Right atrium auricular region (tissue), 2 donors: ENCODE measurements at places on chromosomes 12 and 14. TPM values are rescaled to one million over a fixed set of nuclear protein-coding genes. Genes with fewer than 3 reads are reported as not detected.

SMCO2 gene
- not detected for total RNA-seq

GRCh38 chr14:78764240-78764639 lies 594.1 kb downstream of the NRXN3 start:
- H3K27ac ChIP-seq: no peak overlapping the region
- no peak for DNase-seq
- H3K4me3 ChIP-seq: no peak overlapping the region
- H3K36me3 ChIP-seq: no peaks in the 10 kb centered on the region

DNA sequence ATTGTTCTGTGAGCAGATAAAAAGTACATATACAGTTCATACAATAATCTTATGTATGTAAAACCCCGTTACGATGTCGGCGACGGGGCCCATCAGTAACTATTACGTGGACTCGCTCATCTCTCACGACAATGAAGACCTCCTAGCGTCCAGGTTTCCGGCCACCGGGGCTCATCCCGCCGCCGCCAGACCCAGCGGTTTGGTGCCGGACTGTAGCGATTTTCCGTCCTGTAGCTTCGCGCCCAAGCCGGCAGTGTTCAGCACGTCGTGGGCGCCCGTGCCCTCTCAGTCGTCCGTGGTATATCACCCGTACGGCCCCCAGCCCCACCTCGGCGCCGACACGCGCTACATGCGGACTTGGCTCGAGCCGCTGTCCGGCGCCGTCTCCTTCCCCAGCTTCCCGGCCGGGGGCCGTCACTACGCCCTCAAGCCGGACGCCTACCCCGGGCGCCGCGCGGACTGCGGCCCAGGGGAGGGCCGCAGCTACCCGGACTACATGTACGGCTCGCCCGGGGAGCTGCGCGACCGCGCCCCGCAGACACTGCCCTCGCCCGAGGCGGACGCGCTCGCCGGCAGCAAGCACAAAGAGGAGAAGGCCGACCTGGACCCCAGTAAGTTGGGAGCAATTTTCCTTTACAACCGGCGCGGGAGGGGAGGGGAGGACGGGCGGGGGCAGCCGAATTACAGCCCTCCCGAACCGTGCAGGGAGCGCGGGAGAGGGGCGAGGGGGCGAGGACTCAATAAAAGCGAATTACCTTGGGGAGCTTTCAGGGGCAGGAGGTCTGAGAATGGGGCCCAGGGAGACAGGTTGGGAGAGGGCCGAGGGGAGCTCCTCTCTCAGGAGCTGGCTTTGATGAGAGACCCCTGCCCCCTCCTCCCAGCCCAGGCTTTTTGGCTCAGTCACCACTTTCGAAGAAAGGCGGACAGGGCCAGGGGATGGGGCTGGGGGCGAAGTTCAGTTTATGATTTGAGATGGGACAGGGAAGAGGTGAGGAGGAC lies at the start of gene HOXC9:
Gene HOXC9 (plus strand): TSS at position 46 of the 999 bp plus-strand sequence. CDS start 28 bp downstream, at position 74.
- peak within 1 kb of the TSS; percentile 34 for H3K4me3 ChIP-seq
- H3K27ac ChIP-seq: no peak within 1 kb of the TSS
- peaks cover 24% of the 10 kb centered on the region for H3K4me1 ChIP-seq
- H3K36me3 ChIP-seq: no peaks in the 10 kb centered on the region

DNA sequence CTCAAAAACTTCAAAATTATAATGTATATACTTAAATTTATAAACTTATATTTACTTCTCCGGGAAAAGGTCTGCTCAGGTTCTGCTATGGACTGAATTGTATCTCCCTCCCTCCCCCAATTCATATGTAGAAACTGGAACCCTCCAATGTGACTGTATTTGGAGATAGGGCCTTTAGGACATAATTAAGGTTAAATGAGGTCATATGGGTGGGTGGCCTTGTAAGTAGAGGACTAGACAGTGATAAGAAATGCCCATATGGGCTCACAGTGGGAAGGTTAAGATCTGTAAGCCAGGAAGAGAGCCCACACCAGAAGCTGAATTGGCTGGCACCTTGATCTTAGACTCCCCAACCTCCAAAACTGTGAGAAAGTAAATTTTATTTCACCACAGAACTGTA lies 84.5 kb downstream of the TAOK3 start:
- H3K4me3 ChIP-seq: no peak overlapping the region
- no peaks in the 10 kb centered on the region for H3K36me3 ChIP-seq
- no peak overlapping the region for H3K27ac ChIP-seq
- H3K27me3 ChIP-seq: no peaks in the 10 kb centered on the region
- H3K4me1 ChIP-seq: peaks cover 5% of the 10 kb centered on the region

DNA sequence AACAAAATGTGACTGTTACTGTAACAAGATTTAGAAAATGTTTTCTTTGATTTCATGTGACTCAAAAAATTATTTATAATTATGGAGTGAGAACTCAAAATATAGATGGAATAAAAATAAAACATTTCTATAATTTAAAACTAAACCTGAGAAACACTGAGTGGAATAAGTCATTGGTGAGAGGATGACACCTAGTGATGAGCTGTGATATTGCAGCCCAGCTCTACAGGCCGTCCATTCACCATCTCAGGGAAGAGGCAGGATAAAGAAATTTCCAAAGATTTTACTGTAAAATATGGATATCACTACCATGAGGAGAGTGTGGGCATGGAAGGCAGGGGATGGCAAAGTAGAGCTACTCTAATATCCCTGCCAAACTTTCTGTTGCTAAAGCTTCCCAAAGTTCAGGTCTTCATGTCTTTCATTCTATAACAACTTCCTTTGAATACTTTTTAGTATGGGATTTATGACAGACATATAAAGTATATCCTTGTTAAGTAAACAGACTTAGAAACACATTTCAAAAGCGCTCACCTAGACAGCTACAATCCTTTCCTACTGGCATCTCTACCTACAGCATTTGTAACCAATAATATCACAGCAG lies 308.0 kb downstream of the ITPR2 start:
- no peak overlapping the region for H3K4me3 ChIP-seq
- no peak for DNase-seq
- H3K36me3 ChIP-seq: no peaks in the 10 kb centered on the region
- no peak overlapping the region for H3K27ac ChIP-seq
- H3K27me3 ChIP-seq: no peaks in the 10 kb centered on the region
- no peaks in the 10 kb centered on the region for H3K4me1 ChIP-seq

- H3K27ac ChIP-seq: no peak overlapping the region
- no peak for DNase-seq
- H3K4me1 ChIP-seq: no peaks in the 10 kb centered on the region
- H3K36me3 ChIP-seq: no peaks in the 10 kb centered on the region
- H3K4me3 ChIP-seq: no peak overlapping the region
Observed at GRCh38 chr12:58082996-58083395, 141.6 kb downstream of the ATP23 start.
